Stimulated activated CD4-positive, alpha-beta T cell treated with anti-CD3 and anti-CD28 coated beads, Interleukin-4, amount 100 ng/mL, for 1 hour (primary cell): ENCODE measurements at places on chromosomes 5 and 9.

DNA sequence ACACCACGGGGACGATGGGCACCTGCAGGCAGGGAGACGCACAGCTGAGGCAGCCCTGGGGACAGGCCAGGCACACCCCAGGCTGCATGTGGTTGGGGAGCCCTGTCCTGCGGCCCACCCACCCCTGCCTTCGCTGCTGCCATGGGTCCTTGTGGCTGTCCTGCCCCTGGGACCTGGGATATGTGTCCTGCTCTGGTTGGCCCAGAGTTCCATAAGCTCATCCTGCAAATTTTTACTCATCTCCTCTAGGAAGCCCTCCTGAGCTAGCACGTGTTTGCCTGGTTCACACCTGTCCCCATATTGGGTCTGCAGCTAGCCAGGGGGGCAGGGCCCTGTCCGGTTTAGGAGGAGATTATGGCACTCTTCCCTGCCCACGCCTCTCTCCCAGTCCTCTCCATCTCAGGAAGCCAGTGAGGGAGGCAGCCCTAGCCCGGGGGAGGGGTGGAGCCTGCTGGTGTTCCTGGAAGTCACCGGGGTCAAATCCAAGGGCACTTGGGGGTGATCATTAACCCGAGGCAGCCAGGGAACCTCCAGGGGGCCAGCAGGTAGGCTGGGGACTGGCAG, 12.2 kb downstream of the EGFL7 start:
- DNase-seq = no peak

GRCh38 chr9:117596678-117597077, 107.5 kb upstream of the TLR4 start:
- no peak for DNase-seq

DNA sequence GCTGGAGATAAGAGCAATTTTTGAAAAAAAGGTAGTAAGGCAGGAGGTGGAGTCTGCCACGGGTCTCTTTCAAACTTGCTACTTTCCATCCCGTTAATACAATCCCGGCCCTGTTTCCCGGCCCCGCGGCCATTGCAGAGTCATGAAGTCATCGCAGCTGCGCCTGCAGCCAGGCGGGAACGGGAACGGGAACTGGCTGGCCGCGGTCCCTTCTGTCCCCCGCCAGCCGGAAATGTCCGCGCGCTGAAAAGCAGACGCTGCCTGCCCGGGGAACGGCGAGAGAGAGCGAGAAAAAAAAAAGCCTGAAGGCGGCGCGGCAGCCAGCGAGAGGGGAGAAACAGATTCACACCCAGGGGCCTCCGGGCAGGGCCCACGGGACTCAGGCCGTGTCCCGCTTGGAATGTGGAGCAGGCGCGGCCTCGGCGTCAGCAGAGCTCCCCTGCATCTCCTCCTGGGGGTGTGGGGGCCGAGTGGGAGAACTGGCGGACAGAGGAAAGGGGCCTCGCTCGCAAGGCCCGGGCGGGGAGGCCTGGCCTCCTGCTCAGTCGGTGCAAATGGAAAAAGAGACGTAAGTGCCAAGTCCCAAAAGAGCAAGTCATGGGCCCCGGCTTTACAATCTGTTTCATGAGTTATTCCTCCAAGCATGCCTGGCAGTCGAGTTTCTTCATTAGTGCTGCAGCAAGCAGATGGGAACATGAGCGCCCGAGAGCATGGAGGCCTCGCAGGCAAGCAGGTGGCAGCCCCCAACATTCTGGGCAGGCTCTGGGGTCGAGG, 201.2 kb upstream of the GAS1 start:
- no peak for DNase-seq

- no peak for DNase-seq
These were observed 199.7 kb downstream of the NNT start for GRCh38 chr5:43802651-43803050.

DNA sequence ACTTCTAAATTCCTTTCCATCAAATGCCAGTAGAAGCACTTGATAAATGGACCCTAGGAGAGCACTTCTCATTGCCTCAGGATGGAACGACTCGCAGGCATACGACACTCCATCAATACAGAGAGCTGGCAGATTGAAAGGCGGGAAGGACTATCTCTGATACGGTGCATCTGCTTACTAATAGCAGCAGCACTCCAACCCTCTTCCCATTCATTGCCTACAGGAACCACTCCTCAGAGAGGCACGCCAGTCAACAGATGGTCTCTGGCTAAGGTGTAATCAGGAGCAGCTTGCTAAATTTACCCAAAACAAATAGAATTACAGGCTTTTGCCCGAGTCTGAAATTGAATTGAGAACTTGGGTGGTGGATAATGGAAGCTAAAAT, 168.1 kb downstream of the EFNA5 start:
- DNase-seq = no peak
